Retinal pigment epithelial cell (primary cell): ENCODE measurements at places on chromosomes 5 and 9.

- DNase-seq = no peak
These were observed 1.7 kb downstream of the FST start for GRCh38 chr5:53481887-53482716.

DNA sequence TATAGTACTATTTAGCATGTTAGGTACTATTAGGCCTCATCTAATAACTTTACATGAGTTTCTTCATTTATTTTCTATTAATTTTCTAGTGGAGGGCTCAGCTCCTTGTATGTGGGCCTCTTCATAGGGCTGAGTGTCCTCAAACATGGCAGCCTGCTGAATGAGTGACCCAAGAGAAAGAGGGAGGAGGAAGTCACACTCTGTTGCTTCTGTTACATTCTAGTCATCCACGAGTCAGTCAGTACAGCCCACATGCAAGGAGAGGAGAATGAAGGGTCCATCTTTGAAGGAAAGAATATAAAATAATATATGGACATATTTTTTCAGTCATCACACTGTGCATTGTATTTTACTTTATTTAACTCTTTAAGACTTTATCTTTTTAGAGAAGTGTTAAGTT is 66.6 kb upstream of the NR3C1 start:
- no peak for DNase-seq

DNA sequence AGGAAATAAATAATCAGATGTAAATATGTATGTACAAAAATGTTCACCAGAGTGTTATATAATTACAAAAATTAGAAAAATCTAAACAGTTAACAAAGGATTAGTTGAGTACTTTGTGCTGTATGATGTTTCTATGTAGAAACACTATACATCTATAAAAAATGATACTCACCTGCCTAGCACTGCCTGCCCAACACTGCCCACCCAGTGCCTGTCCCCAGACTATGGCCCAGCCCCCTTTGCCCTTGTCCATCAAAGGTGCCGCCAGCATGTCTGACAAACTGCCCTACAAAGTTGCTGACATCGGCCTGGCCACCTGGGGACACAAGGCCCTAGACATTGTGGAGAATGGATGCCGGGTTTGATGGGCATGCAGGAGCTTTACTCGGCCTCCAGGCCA is 6.1 kb upstream of the MEGF9 start:
- no peak for DNase-seq

- DNase-seq = no peak
These were observed 16.9 kb downstream of the C9orf85 start for GRCh38 chr9:71928376-71928775.

GRCh38 chr5:96006291-96006690 is 44.6 kb upstream of the ELL2 start:
- DNase-seq = no peak

- no peak for DNase-seq
These were observed 122.6 kb upstream of the IRX4 start for GRCh38 chr5:2005101-2006041.

GRCh38 chr5:122154491-122154890 is 25.1 kb downstream of the ZNF474 start:
- DNase-seq = no peak

DNA sequence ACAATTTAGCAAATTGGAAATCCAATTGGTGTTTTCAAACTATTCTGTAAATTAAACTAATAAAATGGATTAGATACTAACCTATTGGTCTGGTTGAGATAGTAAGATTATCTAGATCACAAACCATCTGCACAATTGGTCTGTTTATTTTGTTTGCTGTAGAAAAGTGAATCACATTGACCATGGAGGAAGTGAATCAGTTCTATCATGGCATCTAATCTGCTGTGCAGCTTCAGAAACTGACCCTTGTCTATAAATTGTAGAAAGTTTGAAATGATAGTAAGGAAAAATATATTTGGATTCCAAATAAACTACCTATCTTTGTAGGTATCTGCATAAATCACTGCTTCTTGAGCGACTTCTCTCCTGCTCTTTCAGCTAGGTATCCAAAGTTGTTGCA is 1865.4 kb downstream of the MAT2B start:
- DNase-seq = no peak

DNA sequence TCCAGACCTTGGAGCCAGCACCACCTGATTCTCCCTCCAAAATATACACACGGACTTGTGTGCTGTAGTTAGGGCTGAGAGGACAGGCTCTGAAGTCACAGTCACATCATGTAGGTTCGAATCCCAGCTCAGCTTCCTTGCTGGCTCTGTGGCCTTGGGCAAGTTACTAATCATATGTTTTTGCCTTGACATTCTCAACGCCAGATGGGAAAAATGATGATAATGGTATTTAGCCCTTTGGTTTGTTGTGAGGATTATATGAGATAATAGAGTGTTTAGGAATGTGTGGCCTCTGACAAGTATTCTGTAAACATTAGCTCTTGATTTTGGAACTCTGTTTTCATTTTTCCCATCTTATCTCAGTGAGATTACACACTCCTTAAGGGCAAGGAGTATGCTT is 72.5 kb downstream of the PLAC8L1 start:
- no peak for DNase-seq

DNA sequence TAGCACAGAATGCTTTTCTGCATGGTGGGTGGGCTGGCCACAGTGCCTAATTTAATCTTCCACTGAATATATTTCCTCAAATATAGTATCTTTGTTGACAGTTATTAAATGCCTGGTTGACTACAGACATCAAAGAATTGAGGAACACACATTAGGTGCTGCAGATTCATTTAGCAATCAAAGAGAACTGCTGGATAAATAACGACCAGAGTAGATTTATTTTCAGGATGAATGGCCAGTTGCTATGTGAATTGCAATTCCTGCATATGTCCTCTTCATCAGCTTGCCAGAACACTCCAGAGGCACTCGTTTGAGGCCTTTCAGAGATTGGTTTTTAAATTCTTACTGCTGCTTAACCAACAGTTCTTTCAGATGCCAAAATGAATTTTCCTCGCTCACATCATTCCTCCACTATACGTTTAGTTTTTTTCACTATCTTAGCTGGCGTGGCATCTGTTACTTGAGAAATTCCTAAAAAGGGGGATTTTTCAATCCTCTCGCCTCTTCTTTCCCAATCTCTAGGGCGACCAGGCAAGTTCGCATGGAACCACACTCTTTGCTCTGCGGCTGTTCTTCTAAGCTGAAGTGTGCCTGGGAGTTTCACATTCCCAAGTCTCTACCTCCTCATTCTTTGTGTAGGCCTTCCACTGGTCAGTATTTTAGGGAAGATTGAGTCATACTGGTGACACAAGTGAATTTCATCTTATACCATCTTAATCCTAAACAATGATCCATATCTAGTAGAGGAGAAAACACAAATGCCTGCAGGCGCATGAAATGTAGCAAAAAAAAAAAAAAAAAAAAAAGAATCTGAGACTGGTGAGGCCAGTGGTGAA is 237.1 kb upstream of the NMUR2 start:
- DNase-seq = no peak

DNA sequence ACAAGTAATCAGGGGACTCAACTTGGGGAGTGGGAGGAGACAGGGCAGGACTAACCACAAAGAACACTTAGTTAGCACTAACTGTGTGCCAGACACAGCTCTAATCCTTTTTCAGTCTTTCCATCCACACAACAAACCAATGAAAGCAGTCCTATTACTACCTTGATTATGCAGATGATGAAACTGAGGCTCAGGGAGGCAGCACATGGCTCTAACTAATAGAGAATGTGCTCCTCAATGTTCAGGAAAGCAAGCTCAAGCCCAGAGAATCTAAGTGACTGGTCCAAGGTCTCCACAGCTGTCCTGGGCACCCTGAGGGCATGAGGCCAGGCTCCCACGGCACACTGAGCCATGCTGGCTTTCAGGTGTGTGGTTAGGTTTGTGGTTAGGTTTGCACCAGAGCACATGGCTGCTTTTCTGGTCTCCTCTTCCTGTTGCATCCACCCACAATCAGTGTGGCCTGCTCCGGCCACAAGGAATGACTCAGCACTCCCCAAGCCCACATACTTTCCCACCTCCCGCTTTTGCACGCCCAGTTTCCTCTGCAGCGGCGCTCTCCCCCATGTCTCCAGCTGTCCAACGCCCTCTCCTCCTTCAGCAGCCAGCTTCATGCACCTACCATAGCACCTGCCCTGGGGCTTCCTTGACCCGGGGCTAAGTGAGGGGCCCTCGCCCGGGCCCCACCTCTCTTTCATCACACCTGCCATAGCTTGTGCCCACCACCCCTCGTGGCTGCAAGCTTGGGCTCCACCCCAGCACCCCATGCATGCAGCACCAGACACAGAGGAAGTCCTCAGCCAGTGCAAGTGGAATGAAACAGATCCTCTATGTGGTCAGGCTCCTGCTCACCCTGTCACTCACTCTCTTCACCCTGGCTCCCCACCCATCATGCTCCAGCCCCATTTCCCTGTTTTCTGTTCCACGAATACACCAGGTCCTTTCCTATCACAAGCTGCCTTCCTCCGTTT is 133.1 kb downstream of the GABBR2 start:
- DNase-seq = peak; percentile 9

- DNase-seq = peak; percentile 4
These were observed 39.0 kb downstream of the SMARCA2 start for GRCh38 chr9:2053883-2054845.

GRCh38 chr9:79220666-79221065 is 351.1 kb upstream of the TLE4 start:
- no peak for DNase-seq

- no peak for DNase-seq
These were observed 54.7 kb upstream of the PRLR start for GRCh38 chr5:35285011-35285410.

DNA sequence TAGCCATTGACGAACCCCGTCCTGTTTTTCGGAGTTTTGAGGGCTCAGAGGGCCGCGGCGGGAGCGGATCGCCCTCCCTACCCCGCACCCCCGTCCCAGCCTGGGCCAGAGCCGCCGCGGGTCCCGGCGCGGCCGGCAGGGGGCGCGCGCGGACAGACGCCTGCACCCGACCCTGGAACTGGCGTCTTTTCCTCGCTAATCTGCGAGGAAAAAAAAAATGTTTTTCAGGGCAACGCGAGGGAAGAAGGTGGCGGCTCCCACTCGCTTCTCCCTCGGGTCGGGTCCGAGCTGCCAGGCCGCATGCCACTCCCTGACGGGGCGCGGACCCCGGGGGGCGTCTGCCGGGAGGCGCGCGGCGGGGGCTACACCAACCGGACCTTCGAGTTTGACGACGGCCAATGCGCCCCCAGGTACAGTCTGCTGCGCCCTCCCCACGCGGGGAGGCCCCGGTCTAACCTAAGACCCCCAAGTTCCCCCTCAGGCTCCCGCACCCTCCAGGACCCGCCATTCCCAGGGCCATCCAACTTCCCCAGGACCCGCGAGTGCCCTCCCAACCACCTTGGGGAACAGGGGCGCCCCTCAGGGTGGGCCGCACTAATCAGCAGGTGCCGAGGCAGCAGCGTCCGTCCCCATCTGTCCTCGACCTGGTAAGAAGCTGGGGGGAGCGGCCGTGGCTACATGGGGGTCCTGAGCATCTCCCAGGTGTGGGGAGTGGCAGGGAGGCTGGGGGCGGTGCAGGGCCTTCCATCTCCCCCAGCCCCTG is at the start of gene KCNT1:
TSS of gene KCNT1 (plus strand) at position 227 of the 763 bp plus-strand sequence. CDS start at position 301, 74 bp downstream.
- no peak for DNase-seq

DNA sequence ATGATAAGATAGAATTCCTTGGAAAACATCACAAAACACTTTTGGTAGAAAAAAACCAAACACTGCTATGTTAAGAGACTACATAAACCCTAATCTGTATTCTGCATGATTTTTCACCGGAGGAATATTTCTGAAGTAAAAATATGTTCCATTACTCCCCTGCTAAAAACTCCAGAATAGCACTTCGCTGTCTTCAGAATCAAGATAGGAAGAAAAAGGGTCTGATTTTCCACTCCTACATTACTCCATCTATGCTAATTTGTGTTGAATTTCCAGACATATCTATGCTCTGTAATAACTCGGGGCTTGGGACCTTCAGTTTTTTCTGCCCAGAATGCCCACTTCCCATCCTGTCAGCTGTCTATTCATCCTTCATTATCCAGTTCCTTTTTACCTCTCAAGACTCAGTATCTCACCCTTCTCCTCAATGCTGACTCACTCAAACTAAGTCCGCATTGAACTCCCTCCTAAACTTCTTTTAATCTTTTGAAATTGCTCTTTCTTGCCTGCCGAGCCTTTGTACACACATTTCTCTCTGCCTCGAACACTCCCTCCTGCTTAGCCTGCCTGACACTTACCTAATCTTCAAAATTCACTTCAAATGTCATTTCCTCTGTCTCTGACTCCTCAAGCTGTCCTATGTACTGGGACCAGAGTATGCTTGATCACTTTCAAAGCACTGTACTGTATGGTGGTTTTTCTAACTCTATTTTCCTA is 171.0 kb downstream of the ARRDC3 start:
- no peak for DNase-seq

- DNase-seq = no peak
These were observed 114.2 kb downstream of the EBF1 start for GRCh38 chr5:158985492-158985891.

DNA sequence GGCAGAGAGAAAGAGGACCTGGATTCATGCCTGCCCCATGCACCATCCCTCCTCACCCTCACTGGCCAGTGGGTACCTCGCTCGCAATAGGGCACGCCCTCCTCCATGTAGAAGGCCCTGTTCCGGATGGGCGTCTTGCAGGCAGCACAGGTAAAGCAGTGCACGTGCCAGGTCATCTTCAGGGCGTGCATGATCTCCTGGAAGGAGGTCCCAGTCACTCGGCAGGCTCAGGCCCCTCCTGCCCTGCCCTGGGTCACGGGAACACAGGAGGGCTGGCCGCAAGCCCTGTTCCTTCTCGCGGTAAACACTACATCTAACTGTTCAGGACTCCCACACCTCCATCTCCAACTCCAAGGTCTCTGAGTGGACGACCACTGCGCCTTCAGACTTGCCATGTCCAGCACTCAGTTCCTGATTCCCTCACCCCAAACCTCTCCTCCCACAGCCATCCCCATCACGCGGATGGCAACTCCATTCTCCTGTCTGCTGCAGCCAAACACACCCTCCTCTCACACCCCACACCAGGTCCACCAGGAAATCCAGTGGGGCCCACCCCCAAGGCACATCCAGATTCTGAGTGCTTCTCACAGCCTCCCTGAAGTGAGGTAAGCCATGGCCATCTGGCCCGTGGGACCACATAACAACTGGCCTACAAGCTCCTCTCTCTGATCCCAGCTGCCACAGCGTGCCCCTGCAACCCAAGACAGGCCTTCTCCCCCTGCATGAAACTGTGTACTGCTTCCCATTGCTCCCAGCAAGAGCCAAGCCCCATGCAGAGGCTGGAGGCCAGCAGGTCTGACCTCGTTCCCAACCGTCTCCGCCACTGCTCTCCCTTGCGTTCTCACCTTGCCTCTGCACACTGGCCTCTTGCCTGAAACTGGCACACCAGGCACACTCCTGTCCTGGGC is 10.8 kb upstream of the DBN1 start:
- DNase-seq = no peak
